Progenitor cell of endocrine pancreas (in vitro differentiated cells): ENCODE measurements at places on chromosomes 7 and 10. TPM values are rescaled to one million over a fixed set of nuclear protein-coding genes. Genes with fewer than 3 reads are reported as not detected.

DNA sequence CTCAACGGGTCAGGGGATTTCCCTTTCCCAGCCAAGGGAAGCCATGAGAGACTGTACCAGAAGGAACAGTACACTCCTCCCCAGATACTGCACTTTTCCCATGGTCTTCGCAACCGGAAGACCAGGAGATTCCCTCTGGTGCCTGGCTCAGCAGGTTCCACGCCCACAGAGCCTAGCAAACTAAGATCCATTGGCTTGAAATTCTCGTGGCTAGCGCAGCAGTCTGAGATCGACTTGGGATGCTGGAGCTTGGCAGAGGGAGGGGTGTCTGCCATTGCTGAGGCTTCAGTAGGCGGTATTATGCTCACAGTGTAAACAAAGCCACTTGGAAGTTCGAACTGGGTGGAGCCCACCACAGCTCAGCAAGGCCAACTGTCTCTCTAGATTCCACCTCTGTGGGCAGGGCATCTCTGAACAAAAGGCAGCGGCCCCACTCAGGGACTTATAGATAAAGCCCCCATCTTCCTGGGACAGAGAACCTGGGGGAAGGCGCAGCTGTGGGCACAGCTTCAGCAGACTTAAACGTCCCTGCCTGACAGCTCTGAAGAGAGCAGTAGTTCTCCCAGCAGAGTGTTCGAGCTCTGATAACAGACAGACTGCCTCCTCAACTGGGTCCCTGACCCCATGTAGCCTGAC, 29.6 kb downstream of the SLC16A12 start:
- H3K27me3 ChIP-seq, result no peaks in the 10 kb centered on the region
- H3K27ac ChIP-seq, result no peak overlapping the region
- peaks cover 14% of the 10 kb centered on the region for H3K4me1 ChIP-seq
- peaks cover 16% of the 10 kb centered on the region for H3K36me3 ChIP-seq
- DNase-seq, result no peak

- no peak for DNase-seq
- no peaks in the 10 kb centered on the region for H3K27me3 ChIP-seq
Observed at GRCh38 chr10:102776779-102777456, 33.2 kb downstream of the WBP1L start.

DNA sequence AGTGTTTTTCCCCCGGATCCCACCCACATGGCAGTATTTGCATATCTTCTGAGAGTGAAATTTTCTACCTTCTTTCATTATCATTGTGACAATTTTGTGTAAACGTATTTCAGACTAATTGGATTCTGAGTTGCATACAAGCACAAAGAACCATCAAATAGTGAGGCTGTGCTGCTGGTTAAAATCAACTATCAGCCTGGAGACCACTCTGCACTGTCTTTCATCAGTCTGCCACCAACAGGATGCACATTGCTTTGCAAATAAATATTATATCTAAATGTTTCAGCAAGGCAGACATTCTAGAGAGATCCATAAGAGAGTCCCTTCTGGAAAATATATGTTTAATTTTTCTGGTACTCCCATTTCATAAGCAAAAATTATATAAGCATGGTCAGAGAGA, 851.8 kb downstream of the XPNPEP1 start:
- no peak overlapping the region for H3K4me3 ChIP-seq
- DNase-seq, result no peak
- no peaks in the 10 kb centered on the region for H3K27me3 ChIP-seq
- no peak overlapping the region for H3K27ac ChIP-seq
- H3K4me1 ChIP-seq, result peaks cover 14% of the 10 kb centered on the region

DNA sequence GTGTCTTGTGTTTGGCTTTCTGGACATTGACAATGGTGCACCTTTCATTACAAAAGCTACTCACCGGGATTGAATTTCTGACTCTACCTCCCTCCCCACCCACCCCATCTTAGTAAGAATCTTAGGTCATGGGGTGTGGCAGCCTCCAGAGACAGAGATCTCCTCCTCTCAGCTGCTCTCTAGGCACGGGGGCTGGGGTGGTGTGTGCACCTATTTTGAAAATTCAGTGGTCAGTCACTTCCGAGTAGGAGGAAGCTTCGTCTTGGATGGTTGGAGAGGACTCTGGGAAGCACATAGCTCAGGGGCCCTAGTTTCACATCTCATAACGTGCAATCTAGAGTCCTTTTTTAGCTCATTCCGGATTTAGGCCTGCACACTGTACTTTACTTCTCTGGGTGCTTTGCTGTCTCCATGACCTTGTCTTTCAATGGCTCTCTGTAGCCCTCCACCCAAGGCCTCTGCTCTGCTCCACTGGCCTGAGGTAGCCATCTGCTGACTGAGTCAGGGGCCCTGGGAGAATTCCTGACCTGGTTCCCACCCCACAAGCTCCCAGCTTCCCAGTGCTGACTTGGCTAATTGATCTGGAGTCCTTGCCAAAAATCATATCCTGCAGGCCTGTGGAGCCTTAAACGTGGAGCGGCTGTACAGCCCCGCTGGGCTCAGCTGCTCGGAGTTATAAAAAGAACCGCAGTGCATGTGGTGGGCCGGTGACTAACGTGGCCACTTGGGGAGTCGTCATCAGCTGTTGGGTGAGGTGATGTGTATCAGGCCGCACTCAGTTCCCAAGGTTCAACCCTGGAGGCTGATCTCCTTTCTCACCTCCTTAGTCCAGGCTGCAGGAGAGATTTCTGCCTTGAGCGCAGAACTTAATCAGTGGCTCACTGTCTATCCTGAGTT, 19.3 kb upstream of the ADAMTS14 start:
- no peak for DNase-seq
- no peak overlapping the region for H3K27ac ChIP-seq
- no peaks in the 10 kb centered on the region for H3K36me3 ChIP-seq
- H3K4me3 ChIP-seq, result no peak overlapping the region
- no peaks in the 10 kb centered on the region for H3K27me3 ChIP-seq

CUL1 gene
- total RNA-seq, result 58.8 and 58.9 TPM in 2 replicates

RBP3 gene
- total RNA-seq, result 0.10 TPM in 1 of 2 replicates, not detected in the other

PPP1R17 gene
- 0.96 and 1.2 TPM in 2 replicates for total RNA-seq

LAMB4 gene
- total RNA-seq, result 0.12 and 0.91 TPM in 2 replicates
